Lung (tissue), 17 donors: ENCODE measurements at places on chromosomes 3 and 15.

- DNase-seq = no peak
- H3K4me3 ChIP-seq = no peak overlapping the region
- H3K27me3 ChIP-seq = no peaks in the 10 kb centered on the region
- H3K27ac ChIP-seq = no peak overlapping the region
These were observed 270.5 kb downstream of the MBNL1 start for GRCh38 chr3:152539191-152539764.

DNA sequence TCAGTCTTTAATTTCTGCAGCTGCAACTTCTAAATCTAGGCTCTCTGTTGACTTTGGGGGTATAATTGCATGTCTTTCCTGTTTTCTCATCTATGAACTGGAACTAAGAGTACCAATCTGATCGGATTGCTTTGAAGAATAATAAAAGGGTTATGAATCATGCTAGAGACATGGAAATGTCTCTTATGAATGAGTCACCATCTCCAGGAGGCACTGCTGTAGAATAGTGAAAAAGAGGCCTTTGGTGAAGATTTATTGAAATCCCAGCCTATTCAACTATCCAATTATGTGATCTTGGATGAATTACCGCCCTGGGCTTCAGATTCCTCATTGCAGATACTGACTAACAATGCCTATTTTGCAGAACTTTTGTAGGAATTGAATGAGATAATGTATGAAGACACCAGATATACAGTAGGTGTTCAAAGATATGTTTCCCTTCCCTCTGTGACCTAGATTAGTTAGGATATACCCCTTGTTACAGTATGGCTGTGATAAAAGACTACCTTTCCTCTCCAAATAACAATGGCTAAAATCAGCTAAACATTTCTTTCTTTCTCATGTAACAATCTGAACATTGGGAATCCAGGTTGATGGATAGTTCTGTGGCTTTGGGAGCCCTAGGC, 11.5 kb upstream of the CMTM8 start:
- H3K4me1 ChIP-seq = no peaks in the 10 kb centered on the region
- no peak for DNase-seq
- no peaks in the 10 kb centered on the region for H3K36me3 ChIP-seq
- no peak overlapping the region for H3K27ac ChIP-seq
- H3K27me3 ChIP-seq = no peaks in the 10 kb centered on the region

GRCh38 chr15:73927476-73928240, 1.4 kb downstream of the LOXL1 start:
- H3K4me3 ChIP-seq = peak overlapping the region; percentile 36
- no peaks in the 10 kb centered on the region for H3K27me3 ChIP-seq
- H3K4me1 ChIP-seq = peaks cover 68% of the 10 kb centered on the region
- DNase-seq = peak; percentile 73
- H3K36me3 ChIP-seq = peaks cover 17% of the 10 kb centered on the region
- peak overlapping the region; percentile 48 for H3K27ac ChIP-seq

DNA sequence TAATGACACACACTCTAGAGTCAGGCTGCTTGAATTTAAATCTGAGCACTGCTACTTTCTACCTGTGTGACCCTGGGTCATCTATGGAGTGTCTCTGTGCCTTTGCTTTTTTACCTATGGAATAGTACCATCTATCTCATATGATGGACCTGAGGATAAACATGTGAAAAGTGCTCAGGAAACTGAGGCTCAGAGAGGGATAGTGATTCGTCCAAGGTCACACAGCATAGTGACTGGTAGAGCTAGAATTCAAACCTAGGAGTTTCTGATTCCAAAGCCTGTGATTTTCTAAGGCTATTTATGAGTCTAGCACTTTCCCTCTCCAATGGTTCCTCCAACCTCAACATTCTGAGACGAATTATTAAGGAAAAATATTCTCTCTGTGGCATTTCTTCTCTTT, 32.0 kb upstream of the RAF1 start:
- H3K27ac ChIP-seq = no peak overlapping the region
- H3K4me1 ChIP-seq = no peaks in the 10 kb centered on the region
- no peaks in the 10 kb centered on the region for H3K27me3 ChIP-seq
- no peak for DNase-seq
- no peak overlapping the region for H3K4me3 ChIP-seq

GRCh38 chr3:44654039-44654438, 5.5 kb downstream of the ZNF35 start:
- H3K36me3 ChIP-seq = peaks cover 35% of the 10 kb centered on the region
- H3K27ac ChIP-seq = no peak overlapping the region
- H3K4me3 ChIP-seq = no peak overlapping the region
- no peaks in the 10 kb centered on the region for H3K27me3 ChIP-seq

- no peaks in the 10 kb centered on the region for H3K27me3 ChIP-seq
- no peaks in the 10 kb centered on the region for H3K36me3 ChIP-seq
- no peak for DNase-seq
These were observed 151.4 kb downstream of the ARPP21 start for GRCh38 chr3:35790764-35791163.

DNA sequence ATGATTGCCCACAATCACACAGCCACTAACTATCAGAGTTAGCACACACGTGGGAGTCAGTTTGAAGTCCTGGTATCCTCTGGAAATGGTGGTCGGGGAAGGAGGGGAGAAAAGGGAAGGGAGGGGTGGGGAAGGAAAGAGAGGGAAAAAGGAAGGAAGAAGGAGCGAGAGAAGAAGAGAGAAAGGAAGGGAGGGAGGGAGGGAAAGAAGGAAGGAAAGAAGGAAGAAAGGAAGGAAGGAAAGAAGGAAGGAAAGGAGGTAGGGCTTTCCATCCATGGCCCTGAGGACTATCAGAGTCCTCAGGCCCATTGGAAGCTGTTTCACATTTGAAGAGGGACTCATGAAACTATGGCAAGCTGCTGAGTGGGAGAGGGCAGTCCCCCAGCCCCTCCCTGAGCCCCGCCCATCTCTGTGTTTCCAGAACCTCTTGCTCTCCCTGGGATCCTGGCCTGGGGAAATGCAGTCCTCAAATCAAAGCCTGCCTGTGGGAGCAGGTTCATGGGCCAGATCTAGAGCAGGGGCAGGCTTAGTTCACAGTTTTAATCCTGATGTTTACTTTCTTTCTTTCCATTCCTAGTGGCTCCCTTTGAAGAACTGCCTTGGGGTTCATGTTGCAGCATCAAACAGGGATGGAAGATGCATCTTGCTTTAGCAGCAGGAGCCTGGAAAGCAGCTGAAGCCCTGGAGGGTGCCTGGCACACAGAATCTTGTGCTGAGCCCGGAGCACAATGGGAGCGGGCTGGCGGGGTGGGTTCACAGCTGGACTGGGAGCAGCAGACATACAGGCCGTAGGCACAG, 66.1 kb upstream of the GLCE start:
- no peak overlapping the region for H3K27ac ChIP-seq
- no peak for DNase-seq
- no peaks in the 10 kb centered on the region for H3K27me3 ChIP-seq
- no peaks in the 10 kb centered on the region for H3K36me3 ChIP-seq
- H3K4me1 ChIP-seq = no peaks in the 10 kb centered on the region

DNA sequence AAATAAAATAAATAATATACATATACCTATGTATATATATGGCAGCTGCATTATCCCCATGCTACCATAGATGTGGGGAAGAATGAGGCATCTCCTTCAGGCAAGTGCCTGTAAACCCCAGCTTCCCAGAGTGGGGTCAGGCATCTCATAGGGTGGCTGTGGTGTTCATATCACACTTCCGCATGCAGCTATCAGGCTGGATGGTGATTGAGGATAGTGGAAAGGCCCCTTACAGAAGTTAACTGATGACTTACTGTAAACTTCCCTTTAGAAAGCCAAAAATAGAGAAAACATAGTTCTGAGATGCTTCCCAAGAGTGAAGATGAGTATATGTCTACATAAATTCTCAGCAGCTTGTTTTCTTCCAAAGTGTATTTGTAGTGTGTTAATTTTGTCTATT, 3.5 kb upstream of the PP2D1 start:
- no peak overlapping the region for H3K27ac ChIP-seq
- H3K36me3 ChIP-seq = no peaks in the 10 kb centered on the region
- H3K4me3 ChIP-seq = no peak overlapping the region
- no peaks in the 10 kb centered on the region for H3K27me3 ChIP-seq

DNA sequence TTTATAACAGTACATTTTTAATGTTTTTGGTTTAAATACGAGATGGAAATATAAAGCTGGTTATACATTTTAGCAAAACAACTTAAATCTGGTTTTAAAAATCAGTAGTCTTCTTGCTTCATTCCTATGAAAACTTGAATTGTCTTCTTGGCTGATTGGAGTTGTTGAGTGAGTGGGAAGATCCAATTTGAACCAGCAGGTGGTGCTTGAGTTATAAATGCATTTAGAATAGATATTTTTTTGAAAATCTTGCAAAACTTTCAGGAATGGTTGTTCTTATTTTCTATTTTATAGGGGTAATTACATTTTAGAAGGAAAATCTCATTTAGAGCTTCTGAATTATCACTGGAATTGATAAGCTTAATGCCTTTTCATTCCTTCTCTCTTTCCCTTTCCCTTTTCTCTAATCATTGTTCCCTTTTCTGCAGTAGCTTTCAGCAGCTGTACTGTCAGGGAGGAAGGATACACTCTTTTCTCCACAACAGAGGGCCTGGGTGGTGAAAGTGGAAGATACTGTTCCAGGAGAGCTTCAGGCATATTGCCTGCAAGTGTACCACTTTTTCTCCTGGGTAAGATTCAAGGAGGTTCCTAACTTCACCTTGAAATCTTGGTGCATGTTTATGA, 335.6 kb downstream of the NLGN1 start:
- no peaks in the 10 kb centered on the region for H3K4me1 ChIP-seq
- H3K27ac ChIP-seq = no peak overlapping the region
- H3K27me3 ChIP-seq = no peaks in the 10 kb centered on the region
- DNase-seq = peak; percentile 56

GRCh38 chr3:38157595-38157994, 7.7 kb upstream of the OXSR1 start:
- no peaks in the 10 kb centered on the region for H3K27me3 ChIP-seq
- no peak overlapping the region for H3K4me3 ChIP-seq
- no peaks in the 10 kb centered on the region for H3K36me3 ChIP-seq
- no peak for DNase-seq
- no peak overlapping the region for H3K27ac ChIP-seq

DNA sequence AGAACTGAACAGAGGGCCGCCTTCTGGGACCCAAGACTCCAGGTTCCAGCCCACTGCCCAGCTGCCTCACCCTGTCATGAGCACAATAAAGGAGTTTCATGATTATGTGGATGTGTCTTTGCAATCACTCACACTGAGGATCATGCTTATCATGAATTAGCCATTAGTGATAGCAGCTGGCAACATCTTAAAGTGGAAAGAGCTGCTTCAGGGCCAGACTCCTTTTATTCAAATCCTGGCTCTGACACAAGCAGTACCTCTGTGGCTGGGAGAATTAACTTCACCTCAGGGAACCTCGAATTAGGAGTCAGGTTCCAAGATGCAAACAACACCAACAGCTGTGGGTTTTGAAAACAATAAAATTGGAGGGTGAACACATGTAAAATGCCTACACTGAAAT, 6.6 kb upstream of the SCAP start:
- DNase-seq = no peak
- H3K36me3 ChIP-seq = no peaks in the 10 kb centered on the region
- no peaks in the 10 kb centered on the region for H3K4me1 ChIP-seq

DNA sequence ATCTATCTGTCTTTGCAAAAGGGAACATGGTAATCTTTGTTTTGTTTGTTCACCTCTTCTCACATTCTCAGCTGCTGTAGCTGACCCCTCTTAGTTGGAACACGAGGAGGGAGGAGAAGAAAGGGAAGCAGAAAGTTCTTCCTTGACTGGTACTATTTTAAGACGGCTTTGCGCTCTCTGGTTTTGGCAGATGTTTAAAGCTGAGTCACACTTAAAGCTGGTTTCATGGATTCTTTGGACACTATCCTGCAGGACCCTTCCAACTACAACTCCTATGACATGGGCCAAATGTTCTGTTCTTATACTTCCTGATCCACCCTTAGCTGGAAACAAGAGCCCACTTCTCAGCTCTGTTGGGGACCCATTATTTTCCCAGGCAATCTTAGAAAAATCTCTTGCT, 40.6 kb upstream of the FXR1 start:
- no peaks in the 10 kb centered on the region for H3K36me3 ChIP-seq
- no peak overlapping the region for H3K27ac ChIP-seq
- no peaks in the 10 kb centered on the region for H3K27me3 ChIP-seq
- no peak overlapping the region for H3K4me3 ChIP-seq

- peaks cover 3% of the 10 kb centered on the region for H3K36me3 ChIP-seq
- H3K4me3 ChIP-seq = no peak overlapping the region
- H3K27me3 ChIP-seq = no peaks in the 10 kb centered on the region
- peak overlapping the region; percentile 21 for H3K27ac ChIP-seq
- H3K4me1 ChIP-seq = peaks cover 8% of the 10 kb centered on the region
- peak; percentile 39 for DNase-seq
These were observed 31.6 kb downstream of the CBLB start for GRCh38 chr3:105837143-105837740.

DNA sequence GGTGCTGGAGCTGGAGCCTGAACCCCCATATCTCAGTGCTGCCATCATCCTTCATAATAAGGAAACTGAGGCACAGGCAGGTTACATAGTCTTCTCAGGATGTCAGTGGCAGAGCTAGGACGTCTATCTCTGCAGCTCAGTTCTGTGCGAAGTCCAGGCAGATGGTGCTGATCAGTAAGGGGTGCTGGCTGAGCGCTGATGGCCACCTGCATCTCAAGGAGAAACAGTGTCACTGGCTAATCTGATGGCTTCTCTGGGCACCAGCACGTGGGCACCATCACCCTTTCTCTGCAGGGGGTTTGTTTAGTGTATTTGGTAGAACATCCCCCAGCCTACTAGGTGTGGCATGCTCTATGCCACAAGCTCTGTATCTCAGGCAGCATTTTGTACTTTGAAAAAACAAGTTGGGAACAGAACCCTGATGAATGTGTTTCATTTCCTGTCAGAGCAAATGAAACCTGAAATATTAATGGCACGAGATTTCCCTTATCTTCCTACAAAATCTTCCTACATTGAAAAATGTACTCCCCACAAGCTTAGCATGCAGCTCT, 35.1 kb downstream of the APBA2 start:
- H3K27ac ChIP-seq = no peak overlapping the region
- no peaks in the 10 kb centered on the region for H3K4me1 ChIP-seq
- no peak overlapping the region for H3K4me3 ChIP-seq
- H3K36me3 ChIP-seq = no peaks in the 10 kb centered on the region
- no peak for DNase-seq
- H3K27me3 ChIP-seq = no peaks in the 10 kb centered on the region

- no peak overlapping the region for H3K4me3 ChIP-seq
- no peaks in the 10 kb centered on the region for H3K36me3 ChIP-seq
- no peaks in the 10 kb centered on the region for H3K4me1 ChIP-seq
These were observed 70.0 kb downstream of the MDFIC2 start for GRCh38 chr3:70242297-70242882.

DNA sequence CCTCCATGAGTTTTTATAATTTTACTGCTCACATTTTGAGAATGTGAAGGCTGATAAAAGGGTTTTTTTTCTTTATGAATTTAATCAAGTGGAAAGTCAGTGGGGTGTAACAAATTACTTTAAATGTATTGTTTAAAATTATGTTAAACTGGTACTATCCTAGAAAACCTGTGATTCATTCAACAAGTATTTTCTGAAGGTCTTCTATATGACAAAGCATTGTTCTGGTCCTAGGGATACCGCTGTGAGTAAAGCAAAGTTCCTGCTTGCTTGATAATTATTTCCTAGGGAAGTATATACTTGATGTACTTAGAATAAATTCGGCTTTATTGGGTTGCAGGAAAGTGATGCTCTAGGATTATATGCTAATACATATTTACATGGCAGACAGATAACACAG, 152.8 kb upstream of the GOLGA6L4 start:
- H3K27ac ChIP-seq = no peak overlapping the region
- no peak overlapping the region for H3K4me3 ChIP-seq
- peaks cover 27% of the 10 kb centered on the region for H3K27me3 ChIP-seq
- DNase-seq = no peak
- H3K36me3 ChIP-seq = no peaks in the 10 kb centered on the region

- no peak overlapping the region for H3K4me3 ChIP-seq
- H3K4me1 ChIP-seq = no peaks in the 10 kb centered on the region
- DNase-seq = no peak
These were observed 122.6 kb downstream of the AQP9 start for GRCh38 chr15:58260725-58261267.
